ENCODE measurements at places on chromosomes 2 and 18.
A peak's percentile ranks its signal among the peaks of the same experiment; 100 is the strongest.

GRCh38 chr2:238113611-238114010, 13.5 kb downstream of the ESPNL start:
- no peak for DNase-seq

DNA sequence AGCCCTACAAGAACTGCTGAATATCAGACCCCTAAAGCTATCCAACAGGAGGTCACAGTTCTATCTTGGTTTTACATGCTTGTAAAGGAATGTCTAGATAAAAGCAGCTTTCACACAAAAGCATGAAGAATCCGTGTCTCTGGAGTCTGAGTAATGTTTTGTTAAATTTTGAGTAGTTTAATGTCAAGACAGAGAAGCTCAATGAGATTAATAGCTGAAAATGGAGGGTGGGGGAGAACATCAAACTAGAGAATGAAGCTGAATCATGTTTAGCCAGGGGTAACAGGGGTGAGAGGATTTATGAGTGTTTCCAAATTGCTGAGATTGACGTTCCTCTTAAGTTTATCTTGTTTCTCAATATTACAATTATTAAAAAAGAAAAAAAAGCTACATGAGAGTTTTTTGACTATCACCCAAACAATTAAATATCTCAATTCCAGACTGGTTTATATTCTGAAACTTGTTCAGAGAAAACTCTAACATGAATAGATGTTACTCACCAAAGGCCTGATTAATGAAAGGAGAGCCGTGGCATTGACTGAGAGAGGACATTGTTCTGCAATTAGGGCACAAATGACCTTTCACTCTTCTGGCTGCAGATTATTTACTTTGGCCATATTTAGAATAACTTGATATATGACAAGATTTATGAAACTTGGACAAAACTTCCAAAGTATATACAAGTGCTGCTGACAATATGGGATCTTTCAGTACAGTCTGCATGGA, 266.4 kb upstream of the ETAA1 start:
- DNase-seq: no peak

- no peak for DNase-seq
Measured at GRCh38 chr2:212078103-212078502, 460.5 kb downstream of the ERBB4 start.

GRCh38 chr2:233325814-233326213, 18.2 kb downstream of the SAG start:
- DNase-seq: no peak

- DNase-seq: no peak
Measured at GRCh38 chr2:219106251-219106650, 45.5 kb upstream of the IHH start.

- DNase-seq: no peak
Measured at GRCh38 chr2:156511122-156511521, 74.9 kb downstream of the GPD2 start.

DNA sequence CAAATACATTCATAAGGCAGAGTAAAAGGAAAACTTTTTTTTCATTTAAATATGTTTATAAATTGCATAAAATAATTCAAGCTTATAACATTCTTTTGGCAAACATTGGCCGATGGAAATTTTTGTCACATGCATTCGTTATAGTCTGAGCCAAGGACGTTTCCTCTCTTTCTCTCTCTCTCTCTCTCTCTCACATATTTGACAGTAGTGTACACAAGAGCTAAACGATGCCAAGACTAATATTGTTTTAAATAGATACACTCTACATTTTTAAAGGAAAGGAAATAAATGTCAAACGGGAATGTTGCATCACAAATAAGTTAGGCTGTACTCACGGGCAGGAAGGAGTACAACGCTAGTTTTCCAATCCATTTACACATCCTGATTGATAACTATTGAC, 251.1 kb upstream of the SMIM21 start:
- DNase-seq: no peak

DNA sequence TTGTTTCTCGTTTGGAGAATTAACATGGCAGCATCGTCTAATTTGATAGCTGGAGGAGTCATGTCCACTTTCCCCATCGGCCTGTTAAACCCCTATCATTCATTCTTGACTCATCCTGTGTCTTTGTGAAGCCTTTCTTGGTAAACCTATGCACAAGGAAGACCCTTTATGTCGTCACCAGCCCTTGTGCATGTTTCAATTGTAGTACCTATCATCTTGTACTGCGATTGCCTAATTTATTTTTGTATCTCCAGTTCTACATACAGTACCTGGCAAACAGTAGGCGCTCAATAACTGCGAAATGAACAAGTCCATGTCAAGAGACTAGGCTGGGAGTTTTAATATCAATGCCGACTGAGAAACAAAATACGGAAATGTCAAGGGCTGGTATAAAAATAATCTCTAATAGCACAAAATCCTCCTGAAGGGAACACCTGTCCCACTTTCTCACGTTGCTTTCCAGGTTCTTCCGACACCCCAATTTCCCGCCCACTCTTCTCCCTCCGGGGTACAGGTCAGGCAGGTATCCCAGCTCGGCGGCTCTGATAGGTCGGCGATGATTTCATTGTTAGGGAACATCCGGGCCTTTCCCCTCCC, 1.3 kb upstream of the PPM1B start:
- DNase-seq: no peak

- no peak for DNase-seq
Measured at GRCh38 chr2:147712051-147712450, 132.8 kb upstream of the ACVR2A start.

GRCh38 chr2:196431957-196432356, 207.6 kb upstream of the CCDC150 start:
- peak; percentile 35 for DNase-seq

Data from NT2/D1 (cell line).